ELF-1 (cell line): ENCODE measurements at places on chromosomes 4 and X.

GRCh38 chr4:39846120-39846519, 131.6 kb downstream of the PDS5A start:
- DNase-seq, result no peak

DNA sequence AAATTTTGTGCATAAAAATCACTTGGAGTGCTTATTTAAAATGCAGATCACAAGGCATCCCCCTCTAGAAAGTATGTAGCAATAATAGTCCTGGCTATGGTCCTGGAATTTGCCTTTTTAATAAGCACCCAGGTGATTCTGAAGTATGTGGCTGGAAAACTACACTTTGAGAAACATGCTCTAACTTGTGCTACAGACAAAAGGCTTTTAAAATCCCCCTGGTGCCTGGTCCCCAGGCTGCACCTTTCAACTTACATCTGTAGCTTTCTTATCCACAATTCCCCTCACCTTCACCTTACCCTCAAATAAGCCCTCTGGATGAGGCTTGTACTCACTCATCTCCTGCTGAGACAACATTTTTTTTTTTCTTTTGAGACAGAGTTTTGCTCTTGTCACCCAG, 21.1 kb downstream of the ART3 start:
- DNase-seq, result no peak

- no peak for DNase-seq
Observed at GRCh38 chr4:85642356-85643100, 167.6 kb downstream of the ARHGAP24 start.

DNA sequence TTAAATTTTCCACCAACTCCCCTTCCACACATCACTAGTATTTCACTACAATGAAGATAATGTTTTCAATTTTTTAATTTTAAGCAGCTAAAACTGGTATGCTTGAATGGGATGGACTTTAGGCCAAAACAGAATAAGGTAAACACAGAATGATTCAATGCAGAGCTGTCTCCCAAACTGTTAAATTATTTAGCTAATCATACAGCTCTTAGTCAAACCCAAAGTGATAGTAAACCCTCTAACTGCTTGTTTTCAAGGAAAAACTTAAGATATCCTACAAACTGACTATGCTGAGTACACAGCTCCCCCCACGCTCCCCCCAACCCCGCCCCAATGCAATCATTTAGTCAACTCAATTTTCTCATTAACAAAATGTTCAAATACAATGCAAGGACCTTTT, 30.2 kb downstream of the CNOT6L start:
- DNase-seq, result no peak

DNA sequence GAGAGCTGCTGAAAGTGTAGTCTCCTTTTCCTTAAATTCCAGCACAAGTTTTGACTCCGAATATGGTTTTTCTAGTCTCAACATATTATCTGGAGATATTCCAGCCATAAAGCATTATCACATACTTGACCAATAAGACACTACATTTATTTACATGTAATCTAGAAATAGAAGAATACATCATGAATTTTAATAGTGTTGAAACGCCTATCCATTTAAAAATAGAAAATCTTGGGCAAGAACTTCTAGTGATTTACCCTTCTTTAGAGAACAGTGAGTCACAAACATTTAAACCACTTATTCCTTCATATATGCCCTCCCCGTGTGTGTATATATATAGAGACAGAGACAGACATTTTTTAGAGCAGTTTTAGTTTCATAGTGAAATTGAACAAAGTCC, 161.5 kb downstream of the SOWAHB start:
- no peak for DNase-seq

- no peak for DNase-seq
Observed at GRCh38 chr4:27881705-27882104, 1021.1 kb downstream of the STIM2 start.
